ENCODE measurements at places on chromosomes 1 and 21.

GRCh38 chr21:46079352-46080170 lies 18.4 kb upstream of the COL6A2 start:
- DNase-seq, result no peak

- no peak for DNase-seq
These were observed 5.9 kb downstream of the ANKRD35 start for GRCh38 chr1:145879775-145880174.

DNA sequence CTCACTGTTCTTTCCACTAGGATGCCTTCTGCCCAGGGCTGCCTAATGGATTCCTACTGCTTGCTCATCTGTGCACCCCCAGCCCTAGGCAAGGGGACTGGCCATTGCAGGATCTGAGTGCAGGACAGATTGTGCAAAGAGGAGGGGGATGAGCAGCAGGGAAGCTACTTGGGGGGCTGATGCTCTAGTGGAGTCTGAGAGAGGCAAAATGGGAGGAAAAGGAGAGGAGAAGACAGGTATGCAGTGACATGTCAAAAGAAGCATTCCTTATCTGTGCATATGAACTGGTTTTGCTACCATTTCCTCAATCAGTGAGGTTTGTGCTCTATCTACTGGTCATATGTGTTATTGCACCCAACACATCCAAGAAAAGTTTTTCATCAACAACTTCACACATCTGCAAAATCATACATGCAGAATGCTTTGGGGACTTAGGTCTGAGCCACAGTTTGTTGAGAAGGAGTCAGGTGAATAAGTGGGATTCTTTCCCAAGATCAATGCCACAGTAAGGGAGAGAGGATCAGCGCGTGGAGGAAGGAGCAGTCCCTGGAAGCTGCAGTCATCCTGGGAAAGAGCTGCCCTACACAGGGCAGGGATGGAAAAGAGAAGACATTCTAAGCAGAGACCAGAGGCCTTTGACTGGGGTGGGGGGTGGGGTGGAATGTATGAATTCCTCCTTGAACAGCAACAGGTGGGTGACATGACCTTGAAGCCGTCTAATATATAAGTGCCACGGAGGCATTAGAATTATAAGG lies 14.4 kb downstream of the SLC5A9 start:
- DNase-seq, result peak; percentile 34

GRCh38 chr1:21149430-21149854 lies 27.3 kb downstream of the EIF4G3 start:
- peak; percentile 76 for DNase-seq

- DNase-seq, result peak; percentile 61
These were observed 26.3 kb upstream of the TINAGL1 start for GRCh38 chr1:31549809-31550620.

- peak; percentile 88 for DNase-seq
These were observed 90.7 kb upstream of the DUSP10 start for GRCh38 chr1:221832617-221833016.

GRCh38 chr1:197737916-197738315 lies 37.4 kb downstream of the DENND1B start:
- DNase-seq, result no peak

- peak; percentile 71 for DNase-seq
These were observed 51.5 kb upstream of the VAV3 start for GRCh38 chr1:108016451-108016920.

GRCh38 chr1:67429011-67429527 lies 1.1 kb downstream of the SERBP1 start:
- peak; percentile 24 for DNase-seq

- DNase-seq, result no peak
These were observed 74.8 kb upstream of the ACTL8 start for GRCh38 chr1:17680308-17680707.

DNA sequence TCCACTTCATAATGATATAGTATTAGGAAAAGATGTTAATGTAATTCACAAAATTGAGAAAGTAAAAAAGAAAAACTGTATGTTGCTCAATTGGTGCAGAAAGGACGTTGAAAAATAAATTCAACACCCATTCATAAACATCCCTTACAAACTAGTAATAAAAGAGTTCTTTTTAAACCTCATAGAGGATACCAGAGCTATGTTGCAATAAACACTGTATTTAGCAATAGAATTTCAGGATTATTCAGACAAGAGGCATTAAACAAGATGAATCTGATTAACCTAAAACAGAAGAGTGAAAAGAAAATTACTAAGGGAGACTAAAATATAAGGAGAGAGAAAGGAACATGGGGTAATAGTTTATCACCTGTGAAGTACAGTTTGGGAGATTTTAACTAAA lies 154.8 kb downstream of the NTPCR start:
- no peak for DNase-seq

DNA sequence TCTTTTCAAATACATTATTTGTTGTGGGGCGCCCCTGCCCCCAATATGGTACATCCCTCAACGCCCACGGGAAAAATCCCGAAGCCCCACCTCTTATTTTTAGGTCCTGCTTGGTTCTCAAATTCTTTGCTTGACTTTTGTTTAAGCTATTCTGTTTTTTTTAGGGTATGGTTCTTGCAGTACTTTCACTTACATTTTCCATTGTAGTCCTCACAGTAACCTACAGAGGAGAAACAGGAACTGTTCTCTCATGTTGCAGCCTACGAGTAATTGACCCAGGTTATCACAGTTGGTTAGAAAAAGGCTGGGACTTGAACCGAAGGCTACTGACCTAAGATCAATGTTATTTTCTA lies 697 bp upstream of the C21orf91 start:
- no peak for DNase-seq

DNA sequence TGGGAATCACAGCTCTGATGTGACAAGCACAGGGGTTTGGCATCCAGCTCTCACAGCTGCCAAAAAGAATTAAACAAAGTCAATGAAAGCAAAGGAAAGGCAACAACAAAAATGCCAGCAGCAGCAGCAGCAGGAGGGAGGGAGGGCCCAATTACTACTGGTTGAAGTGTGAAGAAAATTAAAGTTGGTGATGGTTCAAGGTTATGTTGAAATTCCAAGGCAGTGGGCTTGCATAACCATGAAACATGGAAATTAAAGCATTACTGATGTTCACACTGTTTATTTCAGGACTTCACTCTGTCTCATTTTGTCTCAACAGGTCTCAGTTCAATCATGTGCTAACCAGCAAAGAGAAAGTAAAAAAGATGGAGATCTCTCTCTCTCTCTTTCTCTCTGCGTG lies 220.3 kb upstream of the LYPLAL1 start:
- no peak for DNase-seq

GRCh38 chr1:240967070-240967724 lies 355.2 kb upstream of the GREM2 start:
- no peak for DNase-seq

GRCh38 chr1:199784138-199784895 lies 243.2 kb upstream of the NR5A2 start:
- peak; percentile 42 for DNase-seq

GRCh38 chr1:159587461-159587951 lies at the start of gene APCS:
TSS of gene APCS (plus strand) at chr1:159587826. CDS start at chr1:159587922, 96 bp downstream.
- DNase-seq, result no peak

DNA sequence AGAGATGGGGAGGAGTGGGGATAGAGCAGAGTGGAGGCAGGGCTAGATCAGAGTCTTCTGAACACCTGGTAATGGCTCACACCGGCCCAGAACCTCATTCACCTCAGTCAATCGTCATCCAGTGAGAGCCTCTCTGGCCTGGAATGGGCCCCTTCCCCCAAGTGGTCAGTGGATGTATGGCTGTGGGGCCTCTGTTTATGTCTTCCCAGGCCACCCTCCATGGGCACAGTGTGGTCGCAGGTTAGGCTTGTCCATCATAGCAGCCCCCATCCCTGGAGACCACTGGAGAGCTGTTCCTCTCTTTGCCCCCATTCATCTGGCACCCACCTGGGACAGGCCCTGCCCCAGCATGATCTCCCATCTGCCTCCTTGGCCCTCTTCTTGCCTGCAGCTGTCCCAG lies 29.6 kb upstream of the TENT5C start:
- no peak for DNase-seq

DNA sequence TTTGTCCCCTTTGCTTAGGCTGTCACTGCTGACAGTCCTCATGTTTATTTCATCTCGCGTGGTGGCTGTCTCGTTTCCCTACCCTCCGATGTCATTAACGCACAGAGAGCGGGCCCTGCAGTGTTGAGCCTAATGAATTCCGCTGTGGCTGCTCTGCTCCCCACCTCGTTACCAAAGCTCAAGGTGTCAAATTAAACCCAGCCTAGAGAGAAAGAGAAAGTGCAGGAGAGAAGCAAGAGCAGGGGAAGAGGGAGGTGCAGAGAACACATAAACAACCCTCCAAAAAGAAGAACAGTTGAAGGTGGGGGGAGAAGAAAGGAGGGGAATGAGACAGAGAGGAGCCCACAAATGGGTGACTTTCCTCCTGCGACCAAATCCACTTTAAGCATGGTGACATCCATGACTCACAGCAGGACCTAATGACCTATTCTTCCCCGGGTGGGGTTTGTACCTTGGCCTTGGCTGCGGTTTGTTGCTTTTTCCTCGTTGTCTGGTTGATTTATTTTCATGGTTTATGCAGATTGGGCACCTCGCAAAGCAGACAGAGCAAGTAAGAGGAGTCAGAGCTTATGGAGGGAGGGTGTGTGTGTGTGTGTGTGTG lies 92.5 kb downstream of the PBX1 start:
- no peak for DNase-seq

- DNase-seq, result no peak
These were observed 589.9 kb downstream of the MATN1 start for GRCh38 chr1:30133414-30134055.

- DNase-seq, result no peak
These were observed 370.1 kb downstream of the PTBP2 start for GRCh38 chr1:97091679-97092078.

GRCh38 chr21:36636016-36636415 lies 62.9 kb upstream of the SIM2 start:
- DNase-seq, result no peak

GRCh38 chr1:22633697-22634463 lies 2.5 kb upstream of the C1QA start:
- DNase-seq, result no peak

DNA sequence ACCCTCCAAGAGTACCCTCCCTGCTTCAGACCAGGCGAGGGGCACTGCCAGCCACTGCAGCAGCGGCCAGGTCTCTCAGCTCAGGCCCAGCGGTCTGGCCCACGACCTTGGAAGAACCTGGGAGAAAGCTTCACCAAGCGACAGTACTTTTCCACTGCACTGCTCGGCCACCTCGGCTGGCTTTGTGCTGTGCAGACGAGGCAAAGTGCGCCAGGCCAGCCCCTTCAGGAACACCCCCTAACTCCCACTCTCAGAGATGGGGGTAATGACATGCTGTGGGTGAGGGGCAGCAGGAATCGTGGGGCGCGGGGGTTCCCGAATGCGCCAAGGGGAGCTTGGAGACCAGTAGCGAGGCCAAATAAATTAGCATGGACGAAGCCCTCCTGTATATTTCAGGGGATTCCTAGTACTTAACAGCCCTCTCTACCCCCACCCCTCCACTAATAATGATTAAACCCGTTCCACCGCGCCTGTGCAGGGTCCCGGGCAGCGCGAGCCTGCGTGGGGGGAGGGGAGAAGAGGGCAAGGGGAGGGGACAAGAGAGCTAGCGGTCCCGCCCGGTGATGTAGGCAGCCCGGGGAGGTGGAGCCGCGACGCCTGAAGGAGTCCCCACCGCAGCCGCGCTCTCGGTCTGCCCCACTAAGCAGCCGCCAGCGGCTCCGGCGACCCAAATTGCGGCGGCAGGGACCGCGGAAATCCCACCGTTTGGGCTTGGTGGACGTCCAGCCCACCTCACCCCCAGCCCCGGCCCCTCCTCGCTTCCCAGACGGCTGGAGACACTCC lies at the start of gene FAM43B:
TSS of gene FAM43B (plus strand) at position 629 of the 783 bp plus-strand sequence. CDS start 401 bp downstream, outside the sequence.
- no peak for DNase-seq

- DNase-seq, result no peak
These were observed 20.4 kb upstream of the TAS1R2 start for GRCh38 chr1:18879791-18880309.

DNA sequence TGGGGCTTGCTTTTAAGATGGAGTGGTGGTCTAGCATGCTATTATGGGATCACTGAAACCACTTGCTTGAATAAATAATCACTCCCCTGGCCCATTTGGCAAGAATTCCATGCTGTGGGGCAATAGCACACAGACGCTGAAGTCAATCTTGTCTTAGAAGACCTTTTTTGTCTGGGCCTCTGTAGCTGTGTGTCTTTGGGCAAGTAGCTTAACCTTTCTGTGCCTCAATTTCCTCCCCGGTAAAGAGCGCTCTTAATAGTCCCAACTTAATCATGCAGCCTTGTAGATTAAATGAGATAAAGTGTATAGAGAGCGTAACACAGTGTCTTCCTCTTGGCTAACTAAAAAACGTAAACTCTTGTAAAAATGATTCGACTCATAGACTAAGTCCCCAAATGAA lies 125.4 kb upstream of the IGSF21 start:
- DNase-seq, result no peak

DNA sequence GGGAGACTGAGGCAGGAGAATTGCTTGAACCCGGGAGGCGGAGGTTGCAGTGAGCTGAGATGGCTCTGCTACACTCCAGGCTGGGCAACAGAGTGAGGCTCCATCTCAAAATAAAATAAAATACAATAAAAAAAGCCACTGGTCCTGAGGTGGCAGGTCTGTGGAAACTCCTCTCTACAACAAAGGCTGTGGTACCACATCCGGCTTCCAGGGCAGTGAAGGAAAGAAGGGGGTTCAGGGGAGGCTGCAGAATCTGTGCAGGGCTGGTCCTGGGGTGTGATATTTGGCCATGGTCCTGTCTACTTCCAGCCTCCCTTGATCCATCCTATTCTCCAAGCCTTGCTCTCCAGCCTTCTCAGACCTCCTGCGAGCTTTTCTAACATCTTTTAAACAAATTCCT lies 731 bp upstream of the ZNF683 start:
- no peak for DNase-seq
